ENCODE measurements at places on chromosomes 13 and 19.

DNA sequence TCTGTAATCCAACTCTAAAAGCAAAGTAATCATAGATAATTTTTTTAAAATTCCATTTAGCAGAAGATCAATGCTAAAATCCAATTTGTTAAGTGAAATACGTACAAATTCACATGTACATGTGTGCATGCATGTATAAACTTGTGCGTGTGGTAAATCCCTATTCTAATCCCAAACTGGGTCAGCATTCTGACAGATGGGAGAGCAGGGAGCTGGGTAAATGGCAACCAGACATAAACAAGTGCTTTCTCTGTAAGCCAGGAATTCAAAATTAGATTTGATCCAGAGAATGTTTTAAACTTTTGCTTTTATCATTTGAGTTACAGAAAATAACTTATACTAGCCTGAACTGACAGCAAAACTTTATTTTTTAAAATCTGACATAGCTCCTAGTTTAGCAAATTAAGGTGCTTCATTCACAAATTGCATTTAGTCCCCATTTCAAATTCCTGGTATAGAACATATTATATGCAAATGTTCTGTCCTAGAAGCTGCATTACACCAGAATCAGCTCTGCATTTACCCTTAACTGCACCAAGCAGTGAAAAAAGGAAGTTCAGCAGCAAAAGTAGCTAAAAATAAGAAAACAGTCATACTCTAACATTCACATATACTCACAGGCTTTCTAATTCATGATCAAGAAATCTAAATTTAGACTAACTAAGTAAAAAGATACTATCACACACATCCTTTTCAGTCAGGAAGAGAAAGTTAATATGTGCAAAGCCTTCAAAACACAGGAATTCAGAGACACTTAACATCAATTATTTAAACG, 32.6 kb downstream of the UBL3 start:
- peak; percentile 68 for DNase-seq

DNA sequence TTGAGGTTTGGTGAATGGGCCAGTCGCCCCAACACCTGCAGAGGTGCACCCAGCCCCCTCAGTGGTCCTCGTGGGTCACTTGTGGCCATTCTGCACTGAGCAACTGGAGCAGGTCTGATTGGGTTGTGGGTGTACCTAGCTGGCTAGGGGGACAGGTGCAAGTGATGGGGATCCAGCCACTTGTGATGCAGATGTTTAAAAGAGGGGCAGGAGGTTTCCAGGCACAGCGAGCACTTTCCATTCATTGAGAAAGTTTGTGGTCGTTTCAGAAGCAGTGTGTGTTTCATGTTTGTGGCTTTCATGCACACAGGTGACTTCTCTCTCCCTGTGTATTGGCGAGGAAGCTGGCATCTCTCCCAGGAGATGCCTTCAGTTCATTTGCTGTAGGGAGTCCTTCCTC, 34.7 kb downstream of the TSSK6 start:
- no peak for DNase-seq

GRCh38 chr13:30802501-30802900, 67.2 kb downstream of the ALOX5AP start:
- no peak for DNase-seq

- DNase-seq: peak; percentile 75
These were observed 125.7 kb downstream of the TNFRSF19 start for GRCh38 chr13:23695711-23696464.

DNA sequence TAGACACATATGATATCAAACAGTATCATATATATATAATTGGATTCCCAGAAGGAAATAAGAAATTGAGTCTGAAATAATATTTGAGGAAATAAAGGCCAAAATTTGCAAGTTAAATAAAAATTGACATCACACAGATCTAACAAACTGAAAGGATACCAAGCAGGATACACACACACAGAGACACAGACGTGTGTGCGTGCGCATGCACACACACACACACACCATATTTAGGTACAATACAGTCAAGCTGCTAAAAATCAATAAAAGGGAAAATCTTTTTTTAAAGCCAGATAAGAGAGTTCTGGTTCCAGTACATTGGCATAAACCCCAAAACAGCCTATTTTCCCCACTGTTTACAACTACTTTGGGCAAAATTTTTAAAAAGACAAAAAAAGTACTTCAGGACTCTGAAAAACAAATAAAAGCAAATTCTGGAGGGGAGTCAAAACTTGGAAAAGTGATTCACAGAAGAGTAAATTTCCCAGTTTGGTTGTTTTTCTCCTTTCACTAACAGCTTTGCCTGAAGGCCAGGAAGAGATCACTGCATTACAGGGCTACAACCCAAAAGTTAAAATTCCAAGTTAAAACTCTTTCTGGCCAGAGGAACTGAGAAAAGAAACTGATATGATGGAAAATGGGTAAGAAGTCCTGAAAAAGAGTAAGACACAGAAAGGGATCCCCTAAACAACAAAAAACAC, 16.2 kb downstream of the MYCBP2 start:
- no peak for DNase-seq

GRCh38 chr19:3034656-3035541, 5.8 kb upstream of the TLE2 start:
- peak; percentile 77 for DNase-seq

DNA sequence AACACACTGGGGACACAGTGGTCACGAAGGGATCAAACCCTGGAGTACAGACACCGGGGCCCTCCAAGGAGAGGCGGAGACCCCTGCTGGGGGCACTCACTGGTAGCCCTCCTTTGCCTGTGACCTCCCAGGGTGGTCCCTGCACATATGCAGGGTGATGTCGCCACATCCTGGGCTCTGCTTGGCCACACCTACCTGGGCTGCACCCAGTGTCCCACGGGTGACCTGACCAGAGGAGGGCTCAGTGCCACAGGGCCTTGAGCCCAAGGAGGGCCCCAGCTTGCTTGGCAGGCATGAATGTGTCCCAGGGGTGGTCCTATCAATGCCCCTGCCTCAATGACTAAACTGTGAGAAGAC, 4.1 kb downstream of the PCID2 start:
- no peak for DNase-seq

DNA sequence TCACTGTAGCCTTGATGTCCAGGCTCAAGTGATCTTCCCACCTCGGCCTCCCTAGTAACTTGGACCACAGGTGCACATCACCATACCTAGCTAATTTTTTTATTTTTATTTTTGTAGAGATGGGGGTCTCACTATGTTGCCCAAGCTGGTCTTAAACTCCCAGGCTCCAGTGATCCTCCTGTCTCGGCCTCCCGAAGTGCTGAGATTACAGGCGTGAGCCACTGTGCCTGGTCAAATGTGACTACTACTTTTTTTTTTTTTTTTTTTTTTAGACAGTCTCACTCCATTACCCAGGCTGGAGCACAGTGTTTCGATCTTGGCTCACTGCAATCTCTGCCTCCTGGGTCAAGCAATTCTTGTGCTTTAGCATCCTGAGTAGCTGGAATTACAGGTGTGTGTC, 20.6 kb upstream of the COX7A1 start:
- DNase-seq: no peak

DNA sequence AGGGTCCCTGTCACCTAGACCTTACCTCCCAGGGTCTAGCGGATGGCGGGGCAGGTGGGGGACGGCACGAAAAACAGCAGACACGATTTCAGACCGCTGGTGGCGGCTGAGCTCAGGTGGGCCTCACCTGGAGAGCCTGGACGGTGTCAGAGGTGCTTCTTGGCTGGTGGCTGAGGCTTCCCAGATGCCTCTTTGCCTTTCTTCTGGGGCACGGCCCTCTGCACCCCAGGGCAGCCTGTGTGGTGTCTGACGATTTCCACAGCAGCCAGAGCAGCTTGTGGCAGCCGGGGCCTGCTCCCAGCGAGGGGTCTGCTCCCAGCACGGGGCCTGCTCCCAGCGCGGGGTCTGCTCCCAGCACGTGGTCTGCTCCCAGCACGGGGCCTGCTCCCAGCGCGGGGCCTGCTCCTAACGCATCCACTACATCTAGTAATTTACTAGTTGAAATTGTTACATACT, 66.7 kb downstream of the ATP11A start:
- no peak for DNase-seq

DNA sequence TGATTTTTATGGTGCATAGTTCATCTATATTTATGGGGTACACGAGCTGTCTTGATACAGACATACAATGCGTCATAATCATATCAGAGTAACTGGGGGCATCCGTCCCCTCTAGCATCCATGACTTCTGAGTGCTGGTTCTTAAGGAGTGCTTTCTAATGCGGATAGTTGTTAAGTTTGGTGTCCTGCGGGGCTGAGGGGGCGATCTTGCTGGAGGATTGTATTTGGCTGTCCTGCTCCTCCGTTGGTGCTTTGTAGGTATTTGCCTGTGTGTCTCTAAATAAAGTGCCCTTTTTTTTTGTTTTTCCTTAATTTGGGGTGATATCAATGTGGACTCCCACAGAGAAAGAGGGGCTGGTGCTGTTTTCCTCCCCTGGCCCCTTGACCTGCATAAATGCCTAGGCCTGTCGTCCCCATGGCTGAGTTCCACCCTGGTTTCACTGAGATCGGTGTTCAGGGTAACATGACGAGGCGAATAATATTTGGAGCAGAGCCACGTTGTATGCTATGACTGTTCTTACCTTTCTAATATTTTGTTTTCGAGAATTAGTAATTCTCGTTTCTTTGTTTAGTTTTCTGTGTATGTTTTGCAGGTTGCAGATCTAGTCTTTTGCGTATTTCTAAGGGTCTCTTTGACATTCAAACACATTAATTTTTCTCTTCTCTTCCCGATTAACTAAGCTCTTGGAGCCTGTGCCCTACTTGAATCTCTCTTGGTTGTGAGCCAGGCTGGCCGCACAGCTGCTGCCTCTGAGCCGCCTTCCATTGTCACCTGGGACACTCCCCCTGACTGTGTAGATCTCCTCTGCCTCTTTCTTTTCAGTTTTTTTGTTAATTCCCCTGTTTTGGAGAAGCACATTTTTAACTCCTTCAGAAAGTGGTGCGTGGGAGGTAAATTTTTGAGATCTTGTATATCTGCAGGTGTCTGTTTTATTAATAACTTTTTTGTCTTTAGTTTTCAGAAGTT, 100.3 kb downstream of the ARHGEF7 start:
- DNase-seq: no peak

- no peak for DNase-seq
These were observed 10.0 kb downstream of the NKPD1 start for GRCh38 chr19:45150751-45151281.

- DNase-seq: no peak
These were observed 62.6 kb downstream of the MLLT1 start for GRCh38 chr19:6216996-6217751.

GRCh38 chr13:38473305-38473704, 123.7 kb downstream of the UFM1 start:
- DNase-seq: no peak

- DNase-seq: peak; percentile 12
These were observed 933.4 kb downstream of the SLITRK6 start for GRCh38 chr13:84865783-84866221.

- DNase-seq: no peak
These were observed 3.3 kb upstream of the USP12 start for GRCh38 chr13:27174766-27175455.

GRCh38 chr13:102091231-102091630, 310.6 kb downstream of the FGF14 start:
- DNase-seq: no peak

- no peak for DNase-seq
These were observed 226.7 kb downstream of the RFC3 start for GRCh38 chr13:34044660-34045080.

DNA sequence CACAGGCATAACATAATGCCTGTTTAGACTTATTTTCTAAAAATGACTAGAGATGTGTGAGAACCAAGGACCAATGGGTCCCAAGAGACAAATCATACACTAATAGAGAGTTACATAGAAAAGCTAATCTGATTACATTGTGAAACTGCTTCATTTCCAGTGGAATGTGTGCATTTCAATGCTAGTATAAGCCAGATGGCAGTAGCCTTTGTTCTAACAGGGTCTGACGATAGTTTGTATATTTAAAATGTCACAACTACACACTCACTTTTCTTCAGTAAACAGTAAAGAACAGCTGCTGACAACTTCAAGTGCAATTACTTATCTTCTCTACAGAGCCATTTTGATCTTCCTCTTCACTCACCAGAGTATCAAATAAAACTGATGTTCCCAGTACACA, 4.3 kb upstream of the SLITRK5 start:
- DNase-seq: no peak

- no peak for DNase-seq
These were observed at the start of gene TNNI3 for GRCh38 chr19:55157064-55157908. Gene TNNI3 (minus strand): TSS chr19:55157732. CDS start chr19:55157589, 143 bp downstream.

DNA sequence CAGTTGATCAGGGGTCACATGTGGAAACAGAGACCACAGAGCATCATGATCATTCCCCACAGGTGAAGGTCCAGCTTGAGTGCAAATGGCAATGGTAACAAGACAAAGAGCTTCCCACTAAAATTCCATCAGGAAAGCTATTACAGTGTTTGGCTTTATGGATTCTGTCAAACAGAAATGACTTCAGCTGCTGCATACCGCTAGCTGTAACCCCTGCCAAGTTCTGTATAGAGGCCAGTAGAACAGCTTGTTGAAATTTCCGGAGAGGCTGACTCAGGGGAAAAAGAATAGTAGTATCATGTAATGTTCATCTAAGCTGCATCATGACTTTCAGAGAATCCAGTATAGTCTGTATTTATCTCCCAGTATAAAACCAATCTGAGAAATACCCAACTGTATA, 1704.7 kb downstream of the SLITRK5 start:
- peak; percentile 35 for DNase-seq

GRCh38 chr19:32580353-32580900, 563 bp upstream of the PDCD5 start:
- DNase-seq: peak; percentile 15

GRCh38 chr13:27954406-27954851, 14.7 kb downstream of the CDX2 start:
- DNase-seq: no peak

- no peak for DNase-seq
These were observed 244.2 kb downstream of the NHLRC3 start for GRCh38 chr13:39282400-39282972.

DNA sequence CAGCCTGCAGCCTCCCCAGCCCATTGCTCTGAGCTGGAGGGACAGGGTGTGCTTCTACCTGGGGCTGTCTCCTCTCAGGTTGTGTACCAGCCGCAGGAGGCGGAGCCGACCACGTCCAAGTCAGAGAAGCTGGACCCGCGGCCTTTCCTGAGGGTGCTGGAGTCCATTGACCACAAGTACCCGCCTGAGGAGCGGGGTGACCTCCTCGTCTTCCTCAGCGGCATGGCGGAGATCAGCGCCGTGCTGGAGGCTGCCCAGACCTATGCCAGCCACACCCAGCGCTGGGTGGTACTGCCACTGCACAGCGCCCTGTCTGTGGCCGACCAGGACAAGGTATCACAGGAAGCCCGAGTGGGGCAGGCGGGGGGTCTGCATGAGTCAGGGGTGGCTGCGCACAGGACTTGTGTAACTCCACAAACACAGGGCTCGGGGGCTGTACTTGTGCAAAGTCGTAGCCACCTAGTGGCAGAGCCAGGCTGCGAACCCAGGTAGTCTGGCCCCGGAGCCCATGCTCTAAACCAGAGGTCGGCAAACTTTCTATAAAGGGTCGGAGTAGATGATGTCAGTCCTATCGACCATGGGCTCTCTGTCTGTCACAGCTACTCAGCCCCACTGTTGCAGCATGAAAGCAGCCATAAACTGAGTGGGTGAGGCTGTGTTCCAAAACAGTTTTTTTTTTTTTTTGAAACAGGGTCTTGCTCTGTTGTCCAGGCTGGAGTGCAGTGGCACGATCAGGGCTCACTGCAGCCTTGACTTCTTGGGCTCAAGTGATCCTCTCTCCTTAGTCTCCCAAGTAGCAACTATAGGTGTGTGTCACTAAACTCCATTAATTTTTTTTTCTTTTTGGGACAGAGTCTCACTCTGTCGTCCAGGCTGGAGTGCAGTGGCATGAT, 8.9 kb downstream of the DHX34 start:
- no peak for DNase-seq

All from common myeloid progenitor, CD34-positive (primary cell).